ENCODE measurements at places on chromosomes 12 and 14.

DNA sequence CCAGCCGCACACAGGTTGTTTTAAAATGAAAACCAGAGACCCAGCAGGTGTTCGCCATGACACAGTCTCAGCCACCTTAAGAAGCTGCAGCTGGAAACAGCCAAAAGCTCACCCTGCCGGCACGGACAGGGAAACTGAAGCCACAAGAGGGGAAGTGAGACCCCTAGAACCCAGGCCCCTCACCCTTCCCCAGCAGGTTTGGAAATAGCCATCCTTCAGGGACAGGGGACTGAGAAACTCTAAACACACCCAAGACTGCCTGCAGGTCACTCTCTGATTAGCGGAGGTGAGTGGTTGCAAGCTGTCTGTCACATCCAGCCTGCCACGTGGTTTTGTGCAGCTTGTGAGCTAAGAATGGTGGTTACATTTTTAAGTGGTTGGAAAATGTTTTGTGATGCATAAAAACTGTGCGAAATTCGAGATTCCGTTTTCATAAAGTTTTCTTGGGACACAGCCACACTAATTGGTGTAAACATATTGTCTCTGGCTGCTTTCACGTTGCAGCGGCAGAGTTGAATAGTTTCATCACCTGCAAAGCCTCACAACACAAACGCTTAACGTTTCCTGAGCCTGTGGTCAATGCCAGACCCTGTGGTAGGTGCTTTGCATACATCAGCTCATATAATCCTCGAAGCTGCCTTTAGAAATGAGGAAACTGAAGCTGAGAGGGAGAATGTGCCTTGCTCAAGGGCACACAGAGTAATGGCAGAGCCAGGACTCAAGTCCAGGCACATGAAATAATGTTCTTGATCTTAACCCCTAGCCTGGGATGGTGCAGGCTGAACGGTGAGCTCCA lies 1.7 kb upstream of the SELPLG start:
- DNase-seq, result peak; percentile 63

DNA sequence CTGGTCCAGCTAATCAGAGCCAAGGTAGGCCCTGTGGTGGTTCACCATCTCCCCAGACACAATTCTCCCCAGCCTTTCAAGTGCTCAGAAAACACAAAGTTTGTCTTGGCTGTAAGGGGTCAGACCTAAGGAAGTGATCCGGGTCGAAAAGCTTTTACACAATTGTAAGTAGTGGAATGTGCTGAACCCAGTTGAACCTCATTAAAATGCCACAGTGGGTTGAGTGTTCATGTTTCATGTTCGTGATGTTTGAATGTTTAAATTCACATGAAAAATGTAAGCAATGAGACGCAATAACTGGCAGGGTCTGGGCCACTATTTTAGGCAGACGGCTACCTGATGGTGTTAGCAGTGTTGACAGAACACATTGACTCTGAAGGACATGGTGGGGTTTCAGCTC lies 60.9 kb upstream of the JDP2 start:
- DNase-seq, result no peak

GRCh38 chr14:54718046-54718445 lies 151.1 kb downstream of the SAMD4A start:
- DNase-seq, result no peak

GRCh38 chr12:65881348-65881961 lies 57.2 kb downstream of the HMGA2 start:
- DNase-seq, result no peak

DNA sequence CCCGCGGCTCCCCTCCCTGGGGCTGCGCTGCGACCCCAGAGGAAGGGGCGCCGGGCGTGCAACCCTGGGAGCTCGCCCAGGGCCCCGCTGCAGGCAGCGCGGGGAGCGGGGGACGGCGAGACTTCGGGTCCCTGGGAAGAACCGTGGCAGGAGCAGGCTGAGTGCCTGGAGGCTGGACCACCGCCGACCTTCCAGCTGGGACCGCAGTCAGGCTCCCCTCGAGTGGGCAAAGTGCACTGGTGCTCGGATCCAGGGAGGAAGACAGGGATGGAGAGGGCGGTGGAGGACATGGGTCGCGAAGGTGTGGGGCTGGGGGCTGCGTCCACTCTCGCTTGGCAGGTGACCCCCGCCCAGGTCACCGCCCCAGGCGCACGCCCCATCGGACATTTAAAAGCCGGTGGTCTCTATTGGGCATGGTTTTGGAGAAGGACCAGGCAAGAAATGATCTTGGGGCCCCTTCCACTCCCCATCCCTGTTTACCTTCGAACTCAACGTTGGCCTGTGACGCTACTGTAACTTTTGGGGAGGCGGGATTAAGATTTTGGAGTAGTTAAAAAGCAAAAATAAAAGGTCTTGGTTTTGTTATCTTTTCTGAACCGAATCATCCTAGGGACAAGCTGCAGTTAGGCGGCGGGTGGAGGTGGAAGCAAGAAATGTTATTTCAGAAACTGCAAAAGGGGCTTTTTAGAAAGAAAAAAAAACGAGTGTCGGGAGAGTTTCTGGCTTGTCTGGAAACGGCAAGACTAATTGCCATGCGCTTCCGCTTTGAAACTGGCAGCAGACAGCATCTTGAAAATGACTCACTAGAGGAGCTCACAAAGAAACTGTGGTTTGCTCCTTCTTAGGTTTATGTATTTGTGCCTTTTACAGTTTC lies 1.0 kb downstream of the ELK3 start:
- peak; percentile 82 for DNase-seq

DNA sequence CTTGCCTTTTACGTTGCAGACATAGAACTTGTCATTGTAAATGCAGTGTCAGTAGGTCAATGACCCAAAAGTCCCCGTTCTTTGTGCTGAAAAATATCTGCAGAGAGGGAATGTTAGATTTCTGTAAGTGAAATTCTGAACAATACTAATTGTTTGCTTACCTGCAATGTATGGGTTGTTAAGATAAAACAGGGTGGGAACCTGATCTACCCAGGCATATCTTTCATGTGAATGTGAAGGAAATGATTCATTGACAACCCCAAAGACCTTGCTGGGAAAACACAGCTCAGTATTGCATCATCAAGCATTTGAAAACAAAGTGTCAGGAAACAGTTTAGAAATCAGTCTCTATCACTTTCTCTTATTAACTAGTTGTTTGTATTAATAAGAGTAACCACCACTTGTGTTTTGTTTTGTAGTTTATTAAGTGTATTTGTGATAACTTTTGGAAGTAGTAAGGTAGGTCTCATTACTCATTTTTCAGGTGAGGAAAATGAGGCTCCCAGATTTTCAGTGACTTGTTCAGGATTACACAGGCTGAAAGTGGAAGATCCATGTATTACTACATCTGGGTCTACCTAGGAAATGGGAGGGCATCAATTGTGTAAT lies 57.9 kb upstream of the SLC38A2 start:
- peak; percentile 20 for DNase-seq

GRCh38 chr12:49298160-49298559 lies 3.2 kb downstream of the PRPH start:
- no peak for DNase-seq

GRCh38 chr12:17949558-17950141 lies 140.3 kb downstream of the RERGL start:
- no peak for DNase-seq

GRCh38 chr12:42511656-42512055 lies 77.9 kb downstream of the PRICKLE1 start:
- no peak for DNase-seq

- peak; percentile 34 for DNase-seq
These were observed 48.5 kb downstream of the BAZ2A start for GRCh38 chr12:56581418-56582145.

DNA sequence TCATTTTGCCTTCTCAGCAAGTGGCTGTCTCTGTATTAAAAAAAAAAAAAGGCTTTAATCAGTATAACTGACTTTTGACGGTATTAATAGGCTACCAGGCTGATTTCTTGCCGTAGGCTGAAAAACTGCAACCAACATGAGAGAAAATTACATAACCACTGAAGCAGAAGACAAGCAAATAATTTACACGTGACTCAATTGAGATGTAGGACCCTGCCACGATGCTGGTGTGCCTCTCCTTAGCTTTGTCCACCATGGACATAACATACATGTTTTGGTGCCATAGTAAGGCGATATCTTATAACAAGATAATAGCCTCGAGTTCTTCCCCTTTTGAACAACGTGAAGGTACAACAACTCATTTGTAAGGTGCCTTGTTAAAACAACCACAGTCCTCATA lies 88.7 kb upstream of the GRIP1 start:
- no peak for DNase-seq

DNA sequence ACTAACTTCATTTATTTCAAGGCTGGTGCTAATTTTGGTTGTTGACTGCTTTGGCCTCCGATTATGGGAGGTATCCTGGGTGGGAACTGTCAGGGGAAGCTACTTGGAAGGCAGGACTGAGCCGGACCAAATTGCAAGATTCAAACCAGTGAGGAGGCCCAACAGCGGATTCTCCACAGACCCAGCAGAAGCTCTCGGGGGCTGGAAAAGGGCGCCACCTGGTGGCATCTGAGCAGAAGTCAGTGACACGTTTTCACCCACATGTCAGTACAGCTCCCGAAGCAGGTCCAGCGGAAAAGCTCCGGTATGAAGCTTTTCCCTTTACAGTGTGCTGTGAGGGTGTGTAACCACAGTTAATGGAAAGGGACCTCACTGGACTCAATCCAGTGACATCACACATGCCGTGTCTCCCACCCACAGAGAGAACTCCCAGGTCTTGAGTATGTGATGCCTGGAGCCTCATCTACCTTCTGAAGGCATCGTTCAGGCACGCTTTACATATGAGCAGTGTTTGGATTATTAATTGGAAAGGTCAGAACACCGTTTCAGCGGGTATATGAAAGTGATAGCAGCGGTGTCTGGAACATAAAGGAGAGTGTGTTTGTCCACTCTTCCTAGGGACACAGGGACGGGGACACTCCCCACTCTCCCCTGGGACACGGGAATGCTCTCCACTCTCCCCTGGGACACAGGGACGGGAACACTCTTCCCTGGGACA lies 3.6 kb upstream of the P2RX2 start:
- DNase-seq, result peak; percentile 66

DNA sequence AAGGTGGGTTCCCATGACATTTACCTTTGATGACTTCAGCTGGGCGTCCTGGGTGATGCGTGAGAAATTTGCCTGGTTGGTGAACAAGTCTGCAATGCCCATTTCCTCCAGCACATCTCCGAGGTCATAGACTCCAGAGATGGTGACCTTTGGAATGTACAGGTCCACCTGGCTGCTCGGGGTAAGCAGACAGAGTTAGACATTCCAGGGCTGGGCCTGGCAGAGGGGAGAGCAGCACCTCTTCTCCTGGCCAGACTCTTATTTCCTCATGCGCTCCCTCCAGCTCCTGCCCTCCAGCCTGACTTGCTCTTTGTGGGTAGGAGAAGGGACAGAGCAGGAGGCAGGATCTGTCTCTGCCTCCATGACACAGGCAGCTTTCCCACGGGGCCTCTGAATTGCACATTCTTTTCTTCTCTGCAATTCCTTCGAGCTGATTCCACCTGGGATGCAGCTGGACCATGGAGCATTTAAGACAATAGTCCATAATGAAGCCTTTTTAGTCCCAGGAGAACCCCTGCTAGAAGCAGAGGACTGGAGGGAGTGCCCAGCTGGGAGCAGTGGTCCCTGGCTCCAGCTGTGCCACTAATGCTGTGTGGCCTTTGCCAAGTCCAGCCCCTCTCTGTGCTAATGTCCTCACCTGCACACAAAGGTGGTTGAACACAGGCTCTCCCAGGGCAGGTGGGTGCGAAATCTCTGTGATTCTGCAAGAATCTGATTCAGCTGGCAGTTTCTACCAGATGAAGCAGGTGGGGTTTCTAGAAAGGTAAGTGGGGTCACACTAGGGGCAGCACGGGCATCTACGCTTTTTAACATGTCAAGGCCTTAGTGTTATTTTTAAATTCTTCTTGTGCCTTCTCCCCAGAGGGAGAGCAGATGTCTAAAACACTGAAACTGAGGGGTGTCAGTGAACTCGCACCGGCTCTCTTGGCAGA lies 13.2 kb upstream of the SERPINA10 start:
- no peak for DNase-seq

Data from T-helper 2 cell treated with Interferon-gamma antibody and Interleukin-4, amounts not matched to agents 5 μg/mL and 100 μg/mL, for 36 hours (primary cell).